ENCODE measurements at places on chromosomes 16 and 17.

DNA sequence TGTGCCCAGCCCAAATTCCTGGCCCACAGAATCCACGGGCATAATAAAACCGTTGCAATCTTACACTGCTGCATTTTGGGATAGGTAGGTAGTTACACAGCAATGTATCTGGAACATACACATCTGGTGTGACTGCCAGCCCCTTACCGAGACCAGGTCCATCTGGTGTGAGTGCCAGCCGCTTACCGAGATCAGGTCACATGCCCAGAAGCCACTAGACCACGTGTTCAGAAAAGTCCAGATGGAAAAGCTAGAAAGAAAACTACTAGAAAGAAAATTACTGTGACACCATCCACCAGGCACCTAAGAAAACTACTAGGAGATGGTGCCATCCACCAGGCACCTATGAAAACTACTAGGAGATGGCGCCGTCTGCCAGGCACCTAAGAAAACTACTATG is 19.4 kb downstream of the PIK3R5 start:
- no peak overlapping the region for H3K27ac ChIP-seq
- H3K27me3 ChIP-seq: no peaks in the 10 kb centered on the region
- H3K4me1 ChIP-seq: no peaks in the 10 kb centered on the region
- H3K4me3 ChIP-seq: no peak overlapping the region
- H3K36me3 ChIP-seq: no peaks in the 10 kb centered on the region

GRCh38 chr17:61457226-61457983 is 5.2 kb downstream of the TBX4 start:
- H3K4me3 ChIP-seq: peak overlapping the region; percentile 38
- H3K36me3 ChIP-seq: no peaks in the 10 kb centered on the region
- peaks cover 44% of the 10 kb centered on the region for H3K27me3 ChIP-seq

- H3K4me1 ChIP-seq: no peaks in the 10 kb centered on the region
- no peaks in the 10 kb centered on the region for H3K27me3 ChIP-seq
- no peak overlapping the region for H3K27ac ChIP-seq
- H3K36me3 ChIP-seq: no peaks in the 10 kb centered on the region
- no peak for DNase-seq
Measured at GRCh38 chr16:50747207-50747956, 5.5 kb downstream of the CYLD start.

GRCh38 chr17:12040478-12040877 is 19.8 kb downstream of the MAP2K4 start:
- H3K27me3 ChIP-seq: no peaks in the 10 kb centered on the region
- H3K36me3 ChIP-seq: no peaks in the 10 kb centered on the region
- H3K4me3 ChIP-seq: no peak overlapping the region
- no peaks in the 10 kb centered on the region for H3K4me1 ChIP-seq
- H3K27ac ChIP-seq: no peak overlapping the region

- H3K4me1 ChIP-seq: peaks cover 60% of the 10 kb centered on the region
- no peak overlapping the region for H3K27ac ChIP-seq
- no peak overlapping the region for H3K4me3 ChIP-seq
Measured at GRCh38 chr17:30341703-30342249, 7.9 kb upstream of the TMIGD1 start.

- H3K27ac ChIP-seq: no peak overlapping the region
- H3K27me3 ChIP-seq: no peaks in the 10 kb centered on the region
- DNase-seq: no peak
- no peak overlapping the region for H3K4me3 ChIP-seq
- H3K36me3 ChIP-seq: no peaks in the 10 kb centered on the region
Measured at GRCh38 chr17:14014657-14015056, 54.6 kb upstream of the COX10 start.

GRCh38 chr17:80833952-80834892 is 157.4 kb upstream of the CHMP6 start:
- H3K36me3 ChIP-seq: peaks cover 11% of the 10 kb centered on the region
- H3K4me1 ChIP-seq: peaks cover 18% of the 10 kb centered on the region
- H3K4me3 ChIP-seq: peak overlapping the region; percentile 55
- H3K27ac ChIP-seq: peak overlapping the region; percentile 82
- DNase-seq: no peak
- H3K27me3 ChIP-seq: no peaks in the 10 kb centered on the region

GRCh38 chr16:76577003-76577402 is 299.8 kb downstream of the CNTNAP4 start:
- no peaks in the 10 kb centered on the region for H3K36me3 ChIP-seq
- no peak overlapping the region for H3K27ac ChIP-seq
- no peaks in the 10 kb centered on the region for H3K4me1 ChIP-seq
- DNase-seq: no peak
- no peak overlapping the region for H3K4me3 ChIP-seq

GRCh38 chr17:73231395-73231794 is 30.3 kb downstream of the CPSF4L start:
- H3K27ac ChIP-seq: peak overlapping the region; percentile 90
- no peak for DNase-seq
- H3K36me3 ChIP-seq: peaks cover 12% of the 10 kb centered on the region

- no peaks in the 10 kb centered on the region for H3K27me3 ChIP-seq
- no peak for DNase-seq
- H3K27ac ChIP-seq: peak overlapping the region; percentile 72
- H3K4me1 ChIP-seq: no peaks in the 10 kb centered on the region
- H3K4me3 ChIP-seq: peak overlapping the region; percentile 47
Measured at GRCh38 chr16:8867216-8867931, 1.4 kb downstream of the CARHSP1 start.

DNA sequence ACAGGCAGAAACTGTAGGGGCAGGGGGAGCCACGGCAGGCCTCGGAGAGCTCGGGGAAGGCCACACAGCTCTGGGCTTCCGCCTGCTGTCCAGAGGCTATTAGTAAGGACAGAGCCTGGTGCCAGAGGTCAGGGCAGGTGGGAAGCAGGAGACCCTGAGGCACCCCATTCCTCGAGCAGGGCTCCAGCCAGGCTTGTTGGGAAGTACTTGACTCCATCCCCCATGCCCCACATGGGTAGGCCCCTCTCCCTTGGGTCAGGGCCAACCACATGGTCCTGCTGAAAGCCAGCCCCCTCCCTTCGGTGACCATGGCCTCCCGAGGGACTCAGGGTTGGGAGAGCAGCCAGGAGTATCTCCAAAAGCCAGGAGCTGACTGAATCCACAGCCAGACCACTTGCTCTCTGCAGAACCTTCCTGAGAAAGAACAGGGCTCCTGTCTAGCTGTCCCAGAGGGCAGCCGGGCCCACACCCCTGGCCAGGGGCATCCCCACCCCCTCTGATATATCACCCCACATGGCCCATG is 17.4 kb upstream of the MPRIP start:
- H3K27me3 ChIP-seq: no peaks in the 10 kb centered on the region
- no peak for DNase-seq
- H3K4me1 ChIP-seq: peaks cover 45% of the 10 kb centered on the region
- H3K27ac ChIP-seq: no peak overlapping the region
- H3K36me3 ChIP-seq: no peaks in the 10 kb centered on the region
- no peak overlapping the region for H3K4me3 ChIP-seq

GRCh38 chr17:45846646-45847045 is 2.0 kb downstream of the SPPL2C start:
- no peaks in the 10 kb centered on the region for H3K27me3 ChIP-seq
- H3K27ac ChIP-seq: no peak overlapping the region
- no peak for DNase-seq
- H3K4me3 ChIP-seq: no peak overlapping the region

GRCh38 chr17:55440391-55440790 is 18.8 kb upstream of the MMD start:
- H3K27ac ChIP-seq: no peak overlapping the region
- DNase-seq: no peak
- H3K27me3 ChIP-seq: no peaks in the 10 kb centered on the region
- no peaks in the 10 kb centered on the region for H3K4me1 ChIP-seq
- H3K4me3 ChIP-seq: no peak overlapping the region
- H3K36me3 ChIP-seq: no peaks in the 10 kb centered on the region

DNA sequence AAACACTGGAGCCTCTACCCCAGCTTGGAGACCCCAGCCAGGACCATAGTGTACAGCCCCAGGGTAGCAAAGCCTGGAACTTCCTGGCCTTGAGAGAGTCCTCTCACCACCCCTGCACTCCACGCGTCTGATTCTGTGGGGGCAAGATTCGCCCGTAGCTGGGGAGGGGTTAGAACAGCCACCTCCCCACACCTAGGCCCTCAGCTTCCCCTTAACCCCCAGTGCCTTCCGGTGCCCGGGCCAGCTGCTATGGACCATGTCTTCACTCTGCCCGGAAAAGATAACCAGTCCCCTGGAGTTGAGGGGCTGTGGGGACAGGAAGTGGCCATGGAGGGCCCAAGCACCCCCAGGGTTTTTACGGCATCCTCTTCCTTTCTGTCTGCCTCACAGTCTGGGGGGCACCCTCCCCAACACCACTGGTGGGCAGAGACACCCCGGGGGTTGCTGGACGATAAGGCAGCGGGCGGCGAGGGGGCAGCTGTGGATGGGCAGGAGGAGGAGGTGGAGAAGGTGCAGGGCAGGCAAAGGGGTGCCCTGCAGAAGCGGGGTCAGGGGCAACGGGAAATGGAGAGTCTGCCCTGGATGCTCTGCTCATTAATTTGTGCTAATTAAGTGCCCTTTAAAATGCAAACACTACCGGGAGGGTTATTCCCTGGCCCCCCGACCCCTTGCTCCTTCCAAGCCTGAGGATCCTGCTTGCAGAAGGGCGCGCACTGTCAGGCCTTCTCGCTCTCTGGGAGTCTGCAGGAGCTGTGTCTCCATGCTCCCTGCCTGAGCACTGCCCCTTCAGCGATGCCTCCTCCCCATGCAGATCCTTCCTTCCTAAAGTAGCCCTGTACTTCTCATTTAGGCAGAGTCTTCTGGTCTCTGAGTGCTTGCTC is 2.4 kb downstream of the PRSS27 start:
- H3K4me1 ChIP-seq: no peaks in the 10 kb centered on the region
- no peak overlapping the region for H3K27ac ChIP-seq
- no peaks in the 10 kb centered on the region for H3K36me3 ChIP-seq
- DNase-seq: no peak

DNA sequence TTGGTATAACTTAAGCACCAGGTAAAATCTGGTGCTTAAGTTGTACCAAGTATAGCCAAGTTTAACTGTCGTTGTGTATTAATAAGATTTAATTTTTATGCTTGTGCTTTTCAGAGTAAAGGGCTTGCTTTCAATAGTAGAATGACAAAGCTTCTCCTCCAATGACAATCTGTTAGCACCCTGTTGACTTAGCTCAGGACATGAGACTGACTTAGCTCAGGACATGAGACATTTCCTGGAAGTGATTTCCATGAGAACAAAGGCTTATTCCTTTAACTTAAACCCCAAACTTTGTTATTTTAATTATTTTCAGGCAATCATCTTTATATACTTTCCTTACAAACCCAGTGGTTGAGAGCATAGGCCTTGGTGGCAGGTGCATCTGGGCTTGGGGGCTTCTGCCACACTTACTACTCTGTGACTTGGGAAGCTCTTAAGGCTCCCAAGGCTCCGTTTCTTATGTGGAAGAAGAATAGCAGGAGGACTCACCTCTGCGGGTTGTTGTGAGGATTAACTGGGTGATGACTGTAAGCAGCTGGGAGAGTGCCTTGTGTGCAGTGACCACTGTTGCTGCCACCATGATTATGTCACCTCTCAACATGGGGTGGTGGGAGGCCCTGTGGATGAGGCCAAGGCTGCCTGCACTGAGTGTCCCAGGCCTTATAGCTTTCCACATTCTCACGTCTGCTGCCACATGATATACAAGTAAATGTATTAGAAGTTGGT is 59.4 kb upstream of the CMIP start:
- no peak for DNase-seq
- no peak overlapping the region for H3K4me3 ChIP-seq
- H3K4me1 ChIP-seq: peaks cover 5% of the 10 kb centered on the region
- no peaks in the 10 kb centered on the region for H3K36me3 ChIP-seq

DNA sequence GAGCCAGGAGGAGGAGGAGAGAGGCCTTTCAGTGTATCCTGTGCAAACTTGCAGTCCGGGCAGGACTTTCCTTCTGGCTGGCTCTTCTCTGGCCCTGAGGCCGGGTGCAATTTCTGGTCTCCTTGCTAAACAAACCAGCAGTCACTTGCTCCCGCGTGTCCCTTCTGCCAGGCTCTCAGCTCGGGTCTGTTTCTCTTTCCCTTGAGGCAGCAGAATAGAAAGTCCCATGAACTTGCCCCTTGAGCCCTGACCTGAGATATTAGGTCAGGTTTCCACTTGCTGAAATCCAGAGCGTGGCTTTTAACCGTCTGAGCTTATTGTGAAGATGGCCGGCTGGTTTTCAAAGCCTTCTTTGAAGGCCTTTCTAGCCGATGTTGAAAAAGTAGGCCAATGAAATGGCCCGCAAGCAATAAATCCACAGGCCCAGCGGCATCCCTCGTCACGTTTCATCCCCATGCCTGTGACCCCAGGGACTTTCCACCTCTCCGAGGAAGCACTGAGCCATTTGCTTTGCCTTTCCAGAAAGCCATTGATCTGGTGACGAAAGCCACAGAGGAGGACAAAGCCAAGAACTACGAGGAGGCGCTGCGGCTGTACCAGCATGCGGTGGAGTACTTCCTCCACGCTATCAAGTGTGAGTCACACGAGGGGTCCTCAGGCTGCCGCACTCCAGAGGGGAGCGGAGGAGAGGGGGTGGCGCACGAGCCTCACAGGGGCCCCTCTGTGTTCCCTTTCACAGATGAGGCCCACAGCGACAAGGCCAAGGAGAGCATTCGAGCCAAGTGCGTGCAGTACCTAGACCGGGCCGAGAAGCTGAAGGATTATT is 4.5 kb downstream of the VPS4A start:
- no peak for DNase-seq
- no peaks in the 10 kb centered on the region for H3K27me3 ChIP-seq
- no peaks in the 10 kb centered on the region for H3K4me1 ChIP-seq
- H3K27ac ChIP-seq: no peak overlapping the region
- H3K4me3 ChIP-seq: no peak overlapping the region

- H3K4me1 ChIP-seq: peaks cover 18% of the 10 kb centered on the region
- peaks cover 21% of the 10 kb centered on the region for H3K36me3 ChIP-seq
- no peaks in the 10 kb centered on the region for H3K27me3 ChIP-seq
- no peak overlapping the region for H3K27ac ChIP-seq
- H3K4me3 ChIP-seq: no peak overlapping the region
Measured at GRCh38 chr16:58511933-58512815, 3.1 kb upstream of the SETD6 start.

DNA sequence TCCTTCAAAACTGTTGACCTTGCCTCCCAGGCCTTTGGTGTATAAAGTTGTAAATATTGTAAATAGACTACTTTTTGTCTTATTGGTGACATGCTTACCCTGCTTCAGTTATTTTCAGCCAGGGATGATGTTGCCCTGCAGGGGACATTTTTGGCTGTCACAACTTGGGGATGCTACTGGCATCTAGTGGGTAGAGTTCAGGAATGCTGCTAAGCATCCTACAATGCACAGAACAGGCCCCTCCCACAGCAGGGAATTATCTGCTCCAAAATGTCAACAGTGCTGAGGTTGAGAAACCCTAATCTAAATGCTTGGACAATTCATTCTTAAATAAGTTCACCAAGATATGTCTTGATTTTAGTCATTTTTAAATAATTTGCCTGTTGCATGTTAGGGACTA is 459.8 kb downstream of the PMP22 start:
- no peak overlapping the region for H3K4me3 ChIP-seq
- no peaks in the 10 kb centered on the region for H3K4me1 ChIP-seq
- H3K36me3 ChIP-seq: no peaks in the 10 kb centered on the region
- H3K27me3 ChIP-seq: no peaks in the 10 kb centered on the region

DNA sequence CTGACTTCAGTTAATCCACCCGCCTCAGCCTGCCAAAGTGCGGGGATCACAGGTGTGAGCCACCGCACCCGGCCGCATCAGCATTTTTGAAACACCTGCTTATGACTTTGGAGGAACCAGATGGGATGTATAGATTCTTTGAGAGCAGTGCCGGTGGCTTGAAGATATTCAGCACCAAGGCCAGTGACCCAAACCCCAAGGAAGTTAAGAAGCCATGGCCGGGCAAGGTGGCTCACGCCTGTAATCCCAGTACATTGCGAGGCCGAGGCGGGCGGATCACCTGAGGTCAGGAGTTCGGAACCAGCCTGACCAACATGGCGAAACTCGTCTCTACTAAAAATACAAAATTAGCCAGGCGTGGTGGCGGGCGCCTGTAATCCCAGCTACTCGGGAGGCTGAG is 43.9 kb downstream of the TRARG1 start:
- H3K4me1 ChIP-seq: no peaks in the 10 kb centered on the region
- no peaks in the 10 kb centered on the region for H3K36me3 ChIP-seq
- no peak overlapping the region for H3K27ac ChIP-seq
- H3K27me3 ChIP-seq: no peaks in the 10 kb centered on the region
- no peak for DNase-seq

Measured in right atrium auricular region (tissue), 2 donors.